ENCODE measurements at places on chromosomes 12 and 14. TPM values are rescaled to one million over a fixed set of nuclear protein-coding genes. Genes with fewer than 3 reads are reported as not detected.

NRIP2 gene
- 0.17 TPM for total RNA-seq

BHLHE41 gene
- total RNA-seq: 14.5 TPM

CRIP1 gene
- 49.5 TPM for total RNA-seq

PRIMA1 gene
- total RNA-seq: 3.3 TPM

HNF1A gene
- 0.10 TPM for total RNA-seq

RGS6 gene
- total RNA-seq: 1.7 TPM

DPPA3 gene
- not detected for total RNA-seq

COA8 gene
- 21.0 TPM for total RNA-seq

HOXC9 gene
- 9.6 TPM for total RNA-seq

KCNMB4 gene
- total RNA-seq: 3.2 TPM

STXBP6 gene
- total RNA-seq: 37.7 TPM

PPFIA2 gene
- 0.81 TPM for total RNA-seq

CMKLR1 gene
- total RNA-seq: 1.1 TPM

CRIP2 gene
- 121 TPM for total RNA-seq

RASSF9 gene
- total RNA-seq: 2.4 TPM

OR4E2 gene
- total RNA-seq: not detected

MLEC gene
- 37.9 TPM for total RNA-seq

ESPL1 gene
- total RNA-seq: 4.7 TPM

CDKL1 gene
- total RNA-seq: 1.5 TPM

CLEC1B gene
- not detected for total RNA-seq

FOXG1 gene
- total RNA-seq: not detected

MTERF2 gene
- total RNA-seq: 3.7 TPM

CPNE6 gene
- not detected for total RNA-seq

SLC5A8 gene
- 0.42 TPM for total RNA-seq

C14orf93 gene
- total RNA-seq: 29.6 TPM

RILPL2 gene
- 4.6 TPM for total RNA-seq

GPRC5D gene
- total RNA-seq: not detected

NELL2 gene
- 11.8 TPM for total RNA-seq

SOAT2 gene
- 0.26 TPM for total RNA-seq

SPIC gene
- total RNA-seq: not detected

SLC38A4 gene
- 1.9 TPM for total RNA-seq

DAO gene
- total RNA-seq: not detected

SERPINA1 gene
- total RNA-seq: 0.93 TPM

All from lower leg skin (tissue), 4 donors.